Type B pancreatic cell (in vitro differentiated cells): ENCODE measurements at places on chromosomes 5 and 9. TPM values are rescaled to one million over a fixed set of nuclear protein-coding genes. Genes with fewer than 3 reads are reported as not detected.

Gene IRX1
- 24.1 and 25.0 TPM in 2 replicates for total RNA-seq

Gene SHISAL2B
- 0.63 TPM in 1 of 2 replicates, not detected in the other for total RNA-seq

Gene HCN1
- total RNA-seq, result 1.7 and 2.5 TPM in 2 replicates

Gene C6
- 1.2 and 2.3 TPM in 2 replicates for total RNA-seq

Gene CYLC2
- total RNA-seq, result not detected in 2 replicates

Gene SLC1A3
- total RNA-seq, result 15.3 and 93.2 TPM in 2 replicates

Gene BTNL9
- total RNA-seq, result 0.19 and 0.39 TPM in 2 replicates

Gene NEUROG1
- total RNA-seq, result 3.7 TPM in 1 of 2 replicates, not detected in the other

DNA sequence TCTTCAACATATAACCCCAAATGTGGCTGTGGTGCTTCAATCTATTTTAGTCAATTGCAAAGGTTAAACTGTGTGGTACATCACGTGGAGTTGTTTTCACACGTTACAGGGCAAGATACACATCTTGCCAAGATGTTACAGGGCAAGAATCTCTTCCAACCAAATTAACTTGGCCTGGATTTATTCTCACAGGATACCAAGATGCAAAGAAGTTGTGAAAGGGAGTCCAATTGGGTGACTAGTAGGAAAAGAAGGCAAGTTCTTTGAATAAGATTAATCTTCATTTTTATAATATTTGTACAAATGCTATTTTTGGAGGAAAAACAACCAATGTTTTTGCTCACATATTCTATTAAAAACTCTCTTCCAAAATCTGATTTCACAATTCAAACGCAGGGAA is 4.8 kb upstream of the IFNA8 start:
- H3K4me3 ChIP-seq, result no peak overlapping the region
- no peaks in the 10 kb centered on the region for H3K4me1 ChIP-seq

DNA sequence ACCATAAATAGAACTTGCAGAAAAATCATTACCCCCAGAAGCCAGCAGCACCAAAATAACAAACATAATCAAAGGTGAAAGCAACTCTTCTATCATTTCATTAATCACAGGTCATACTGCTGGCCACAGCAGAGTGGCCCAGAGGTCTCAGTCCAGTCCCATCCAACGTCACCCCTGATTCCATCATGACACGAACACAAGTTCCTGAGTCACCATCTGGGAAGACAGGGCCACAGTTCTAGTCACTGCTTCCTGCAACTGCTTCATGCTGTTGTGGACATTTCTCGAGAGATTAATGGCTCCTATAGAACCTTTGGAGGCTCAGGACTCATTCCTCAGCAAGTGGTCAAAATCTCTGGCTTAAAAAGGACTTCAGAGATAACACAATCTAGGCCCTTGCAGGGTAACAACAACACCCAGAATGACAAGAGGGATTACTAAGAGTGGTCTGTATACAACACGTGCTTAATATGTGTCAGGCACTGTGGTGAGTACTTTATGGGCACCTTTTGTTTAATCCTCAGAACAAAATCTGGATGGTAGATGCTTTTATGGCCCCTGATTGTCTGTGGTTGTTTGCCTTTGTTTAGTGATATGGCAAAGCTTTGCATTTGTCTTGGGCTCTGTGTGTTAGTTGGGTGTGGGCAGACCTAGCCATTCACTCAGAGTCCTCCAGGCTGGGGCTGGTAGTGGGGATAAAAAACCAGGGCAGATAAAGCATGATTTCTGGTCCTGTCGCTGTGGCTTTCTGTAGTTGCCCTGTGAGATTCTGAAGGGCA is 184.3 kb downstream of the DAB2IP start:
- H3K27me3 ChIP-seq, result peaks cover 3% of the 10 kb centered on the region
- H3K27ac ChIP-seq, result no peak overlapping the region
- peaks cover 10% of the 10 kb centered on the region for H3K4me1 ChIP-seq
- H3K36me3 ChIP-seq, result no peaks in the 10 kb centered on the region

GRCh38 chr5:72418271-72418670 is 88.9 kb downstream of the ZNF366 start:
- no peaks in the 10 kb centered on the region for H3K36me3 ChIP-seq
- H3K27ac ChIP-seq, result no peak overlapping the region
- no peak for DNase-seq
- H3K4me3 ChIP-seq, result no peak overlapping the region

GRCh38 chr5:51732304-51732703 is 349.1 kb downstream of the ISL1 start:
- H3K4me3 ChIP-seq, result no peak overlapping the region
- H3K36me3 ChIP-seq, result no peaks in the 10 kb centered on the region
- H3K27me3 ChIP-seq, result no peaks in the 10 kb centered on the region
- no peak overlapping the region for H3K27ac ChIP-seq
- DNase-seq, result no peak
- no peaks in the 10 kb centered on the region for H3K4me1 ChIP-seq

DNA sequence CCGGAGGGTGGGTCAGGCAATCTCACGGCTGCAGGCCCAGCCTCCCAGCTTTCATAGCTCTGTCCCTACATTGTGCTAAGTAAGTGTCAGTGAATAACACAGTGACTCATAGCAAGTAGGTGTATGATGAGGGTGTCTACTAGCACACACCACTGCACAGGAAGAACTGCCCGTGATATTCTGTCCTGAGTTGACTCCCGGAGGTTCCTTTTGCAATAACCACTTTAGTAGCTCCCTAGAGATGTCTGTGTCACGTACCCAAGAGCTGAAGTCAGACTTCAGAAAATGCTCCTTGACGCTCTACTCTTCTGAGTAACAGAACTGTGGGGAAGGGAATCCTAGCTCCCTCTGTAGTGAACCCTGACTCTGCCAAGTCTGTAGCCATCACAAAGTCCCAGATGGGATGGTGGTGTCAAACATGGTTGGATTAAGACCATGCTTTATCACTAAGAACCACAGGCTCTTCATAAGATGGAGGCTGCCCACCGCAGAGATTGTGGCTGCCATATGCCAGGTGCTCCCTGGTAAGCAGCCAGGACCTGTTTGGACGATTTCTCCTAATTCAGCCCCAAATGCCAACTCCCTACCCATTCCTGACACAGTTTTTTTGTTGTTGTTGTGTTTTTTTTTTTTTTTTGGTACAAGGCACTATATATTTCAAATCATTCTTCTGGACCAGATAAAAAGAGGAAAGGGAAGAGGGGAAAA is 352.6 kb upstream of the PANK3 start:
- peaks cover 1% of the 10 kb centered on the region for H3K36me3 ChIP-seq
- no peak for DNase-seq
- H3K27ac ChIP-seq, result no peak overlapping the region
- no peak overlapping the region for H3K4me3 ChIP-seq

- no peak overlapping the region for H3K27ac ChIP-seq
- no peaks in the 10 kb centered on the region for H3K27me3 ChIP-seq
These were observed 107.5 kb downstream of the KCNN2 start for GRCh38 chr5:114469372-114469771.

GRCh38 chr5:167207081-167207480 is 1084.4 kb upstream of the WWC1 start:
- DNase-seq, result no peak
- no peak overlapping the region for H3K27ac ChIP-seq
- H3K4me3 ChIP-seq, result no peak overlapping the region
- H3K4me1 ChIP-seq, result no peaks in the 10 kb centered on the region

- H3K4me3 ChIP-seq, result no peak overlapping the region
- peaks cover 3% of the 10 kb centered on the region for H3K27me3 ChIP-seq
- peaks cover 21% of the 10 kb centered on the region for H3K4me1 ChIP-seq
- no peak overlapping the region for H3K27ac ChIP-seq
These were observed 10.4 kb upstream of the ZSWIM6 start for GRCh38 chr5:61321669-61322068.

DNA sequence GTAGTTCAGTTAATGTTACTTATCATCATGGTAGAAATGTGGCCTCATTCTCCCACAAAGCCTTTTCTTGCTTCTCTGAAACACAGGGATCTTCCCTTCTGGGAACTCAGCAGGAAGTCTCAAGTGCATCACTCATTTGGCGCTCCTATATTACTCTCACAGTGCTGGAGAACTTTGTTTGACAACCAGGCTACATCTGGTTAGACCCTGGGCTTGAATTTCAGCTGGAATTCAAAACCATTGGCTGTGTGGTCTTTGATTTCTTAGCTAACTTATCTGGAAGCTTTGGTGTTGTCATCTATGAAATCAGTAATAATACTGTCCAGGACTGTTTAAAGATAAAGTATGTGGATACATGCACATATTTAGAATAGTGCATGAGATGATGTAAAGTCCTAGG is 1777.1 kb downstream of the MAT2B start:
- no peaks in the 10 kb centered on the region for H3K27me3 ChIP-seq
- H3K4me1 ChIP-seq, result no peaks in the 10 kb centered on the region
- no peaks in the 10 kb centered on the region for H3K36me3 ChIP-seq
- H3K4me3 ChIP-seq, result no peak overlapping the region

DNA sequence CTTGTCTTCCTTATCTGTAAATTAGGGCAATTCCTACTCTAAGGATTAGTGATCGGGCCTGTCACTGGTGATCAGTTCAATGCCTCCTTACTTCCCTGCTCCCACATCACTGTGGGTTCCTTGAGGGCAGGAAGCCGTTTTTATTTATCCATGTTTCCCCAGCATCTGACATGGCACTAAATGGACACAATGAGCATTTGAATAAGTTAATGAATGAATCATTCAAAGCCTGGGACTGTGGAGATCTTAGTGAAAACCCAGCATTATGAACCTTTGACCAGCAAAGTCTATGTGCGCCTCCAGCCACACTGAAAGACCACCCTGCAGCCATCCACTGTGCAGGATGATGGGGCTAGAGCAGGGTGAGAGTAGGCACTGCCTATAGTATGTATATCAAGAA is 11.6 kb downstream of the COL15A1 start:
- no peaks in the 10 kb centered on the region for H3K36me3 ChIP-seq
- peaks cover 20% of the 10 kb centered on the region for H3K27me3 ChIP-seq
- no peak overlapping the region for H3K27ac ChIP-seq

DNA sequence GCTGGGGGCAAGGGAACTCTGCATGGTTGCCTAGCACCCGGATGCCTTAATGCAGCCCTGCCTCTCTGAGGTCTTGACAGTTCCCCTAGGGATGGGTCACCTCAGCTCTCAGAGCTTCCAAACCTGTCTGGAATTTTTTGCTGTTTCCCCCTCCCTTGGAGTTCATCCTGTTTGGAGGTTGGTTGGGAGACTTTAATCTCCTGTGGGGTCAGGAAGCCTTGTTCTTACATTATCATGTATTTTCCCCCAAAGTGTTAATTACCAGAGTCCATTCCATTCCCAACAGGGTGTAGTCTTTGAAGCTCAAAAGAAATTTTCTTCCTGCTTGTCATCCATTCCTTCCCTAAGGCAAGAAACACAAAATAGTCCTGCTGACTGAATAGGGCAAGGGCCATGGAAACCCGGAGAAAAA is 150.3 kb upstream of the SPRY4 start:
- peaks cover 35% of the 10 kb centered on the region for H3K4me1 ChIP-seq
- H3K27me3 ChIP-seq, result no peaks in the 10 kb centered on the region
- H3K36me3 ChIP-seq, result peaks cover 3% of the 10 kb centered on the region

GRCh38 chr5:83848941-83849340 is 128.3 kb upstream of the HAPLN1 start:
- H3K4me1 ChIP-seq, result peaks cover 4% of the 10 kb centered on the region
- no peak overlapping the region for H3K27ac ChIP-seq
- H3K4me3 ChIP-seq, result no peak overlapping the region
- DNase-seq, result no peak
- H3K36me3 ChIP-seq, result no peaks in the 10 kb centered on the region

- no peak overlapping the region for H3K4me3 ChIP-seq
- H3K4me1 ChIP-seq, result no peaks in the 10 kb centered on the region
- H3K27ac ChIP-seq, result peak overlapping the region; percentile 4
- DNase-seq, result no peak
These were observed 282.5 kb downstream of the ICE1 start for GRCh38 chr5:5705010-5705409.

- H3K27me3 ChIP-seq, result no peaks in the 10 kb centered on the region
- peaks cover 12% of the 10 kb centered on the region for H3K36me3 ChIP-seq
- no peak overlapping the region for H3K27ac ChIP-seq
- H3K4me1 ChIP-seq, result peaks cover 28% of the 10 kb centered on the region
- no peak overlapping the region for H3K4me3 ChIP-seq
- no peak for DNase-seq
These were observed 233.8 kb downstream of the PIK3R1 start for GRCh38 chr5:68449380-68449779.

DNA sequence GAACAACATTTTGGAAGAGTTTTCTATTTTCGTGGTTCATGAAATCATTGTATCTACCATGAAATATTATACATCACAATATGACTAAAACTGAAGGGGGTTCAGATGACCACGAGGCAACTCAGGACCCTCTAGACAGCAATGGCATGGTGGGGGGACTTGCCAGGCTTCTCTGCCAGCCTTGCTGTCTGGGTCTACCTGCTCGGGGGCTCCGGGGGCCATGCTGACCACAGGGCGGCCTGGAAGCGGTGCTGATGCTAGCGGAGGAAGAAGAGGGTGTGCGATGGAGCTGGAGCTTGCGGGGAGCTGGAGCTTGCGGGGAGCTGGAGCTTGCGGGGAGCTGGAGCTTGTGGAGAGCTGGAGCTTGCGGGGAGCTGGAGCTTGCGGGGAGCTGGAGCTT is 89.2 kb upstream of the IRX4 start:
- H3K27ac ChIP-seq, result no peak overlapping the region
- DNase-seq, result no peak
- H3K36me3 ChIP-seq, result peaks cover 4% of the 10 kb centered on the region
- H3K27me3 ChIP-seq, result peaks cover 38% of the 10 kb centered on the region
- peaks cover 6% of the 10 kb centered on the region for H3K4me1 ChIP-seq

GRCh38 chr9:116233160-116233530 is 79.6 kb downstream of the PAPPA start:
- peaks cover 16% of the 10 kb centered on the region for H3K36me3 ChIP-seq
- peaks cover 18% of the 10 kb centered on the region for H3K27me3 ChIP-seq

GRCh38 chr5:107403228-107403953 is 267.3 kb downstream of the EFNA5 start:
- peaks cover 5% of the 10 kb centered on the region for H3K36me3 ChIP-seq
- H3K4me1 ChIP-seq, result peaks cover 46% of the 10 kb centered on the region
- H3K4me3 ChIP-seq, result no peak overlapping the region

DNA sequence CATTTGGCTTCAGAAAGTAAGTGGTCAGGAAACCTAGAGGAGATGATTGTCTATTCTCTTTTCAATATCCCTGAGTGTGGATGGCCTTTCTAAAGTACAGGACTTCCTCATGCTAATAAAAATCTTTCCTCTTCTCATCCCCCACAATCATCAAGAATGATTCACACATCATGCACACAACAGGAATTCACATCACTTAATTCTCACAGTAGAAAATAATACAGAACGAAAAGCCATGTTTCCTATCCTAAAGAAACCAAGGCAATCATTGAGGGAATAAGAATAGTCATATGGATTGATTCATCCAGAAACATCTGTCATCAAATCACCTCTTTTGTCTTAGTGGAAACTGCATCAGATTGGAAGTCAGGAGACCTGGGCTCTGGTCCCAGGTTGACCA is 203.1 kb upstream of the PIK3R1 start:
- peaks cover 3% of the 10 kb centered on the region for H3K36me3 ChIP-seq
- no peak for DNase-seq
- H3K27ac ChIP-seq, result no peak overlapping the region
